Activated T-cell treated with anti-CD3 and anti-CD28 coated beads for 48 hours (primary cell): ENCODE measurements at places on chromosomes 7 and 10.

DNA sequence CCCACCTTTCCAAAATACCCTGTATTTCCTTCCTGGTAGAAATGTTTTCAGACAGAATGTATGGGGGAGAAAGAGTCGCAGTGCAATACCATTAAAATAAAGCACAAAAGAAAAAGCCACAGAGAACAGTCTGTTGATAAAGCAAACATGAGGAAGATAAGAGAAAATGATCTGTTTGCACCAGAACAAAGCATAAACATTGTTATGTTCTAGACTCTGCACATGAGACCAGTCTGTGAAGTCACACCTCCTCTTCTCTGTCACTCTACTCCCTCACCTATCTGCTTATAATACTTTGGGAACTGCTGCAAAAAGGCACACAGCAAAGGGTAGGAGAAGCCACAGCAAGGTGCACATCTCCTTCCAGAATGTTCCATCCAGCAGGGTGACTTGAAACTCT lies 67.2 kb upstream of the LRGUK start:
- no peak for DNase-seq

DNA sequence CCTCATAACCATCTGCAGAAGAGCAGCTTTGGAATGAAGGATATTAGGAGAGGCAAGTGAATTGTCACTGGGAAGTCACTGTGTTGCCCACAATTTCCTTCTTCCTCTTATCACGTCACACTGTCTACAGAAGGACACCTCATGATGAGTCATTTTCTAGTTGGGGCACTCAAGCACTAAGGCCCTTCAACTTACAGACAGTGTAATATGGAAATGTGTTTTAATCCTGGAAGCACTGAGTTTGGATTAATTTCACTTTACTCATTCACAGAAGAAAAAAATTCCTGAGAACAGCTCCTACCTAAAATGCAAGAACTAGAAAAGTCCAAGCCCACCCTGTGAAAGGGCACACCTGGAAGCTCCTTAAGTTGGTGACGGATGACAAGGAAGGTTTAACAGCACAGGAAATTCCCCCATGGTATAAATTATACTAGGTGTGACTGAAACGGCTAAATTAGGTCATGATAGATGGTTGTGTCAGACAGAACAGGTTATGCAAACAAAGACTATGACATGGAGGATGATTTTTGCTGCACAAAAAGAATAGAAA lies 56.6 kb downstream of the PARD3 start:
- DNase-seq = no peak

- no peak for DNase-seq
Measured at GRCh38 chr7:127908430-127909258, 122.6 kb downstream of the LRRC4 start.

DNA sequence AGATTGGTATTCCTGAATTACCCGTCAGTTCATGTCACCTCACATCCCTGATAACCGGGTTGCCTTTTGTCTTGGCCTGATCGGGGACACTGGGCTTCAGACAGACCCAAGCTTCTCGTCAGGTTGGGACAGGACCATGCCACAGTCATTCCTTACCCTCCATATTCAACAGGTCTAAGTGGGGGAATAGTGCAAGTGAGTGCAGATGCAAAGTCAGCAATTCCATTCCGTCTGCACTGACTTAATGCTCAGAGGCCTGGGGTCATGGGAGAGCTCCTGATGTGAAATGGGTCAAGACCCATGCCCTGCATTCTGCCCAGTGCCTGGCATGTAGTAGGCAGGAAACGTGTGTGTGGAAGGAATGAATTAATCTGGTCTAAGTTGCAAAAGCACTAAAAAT lies 95.4 kb upstream of the PITRM1 start:
- no peak for DNase-seq

GRCh38 chr7:360454-361100 lies 70.6 kb downstream of the FOXL3 start:
- peak; percentile 36 for DNase-seq

GRCh38 chr10:42781893-42782445 lies 626 bp upstream of the BMS1 start:
- no peak for DNase-seq

DNA sequence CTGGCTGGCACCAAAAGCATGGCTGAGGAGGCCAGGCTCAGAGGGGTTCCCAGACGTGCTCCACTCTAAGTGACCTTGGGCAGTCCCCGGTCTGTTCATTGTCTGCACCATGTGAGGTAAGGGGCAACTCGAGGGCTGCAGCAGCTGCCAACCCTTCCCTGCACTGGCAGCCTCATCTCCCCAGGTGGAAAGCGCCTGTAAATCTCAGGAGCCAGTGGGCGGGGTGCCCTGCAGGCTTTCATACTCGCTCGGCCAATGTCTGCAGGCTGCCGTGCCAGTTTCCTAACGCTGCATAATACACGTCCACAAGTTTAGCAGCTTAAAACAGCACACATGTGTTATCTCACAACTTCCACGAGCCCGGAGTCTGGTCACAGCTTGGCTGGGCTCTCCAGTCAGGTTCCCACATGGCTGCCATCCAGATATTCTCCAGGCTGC lies 12.6 kb upstream of the GDF10 start:
- DNase-seq = no peak

- no peak for DNase-seq
Measured at GRCh38 chr7:157318015-157318706, 18.6 kb upstream of the DNAJB6 start.

DNA sequence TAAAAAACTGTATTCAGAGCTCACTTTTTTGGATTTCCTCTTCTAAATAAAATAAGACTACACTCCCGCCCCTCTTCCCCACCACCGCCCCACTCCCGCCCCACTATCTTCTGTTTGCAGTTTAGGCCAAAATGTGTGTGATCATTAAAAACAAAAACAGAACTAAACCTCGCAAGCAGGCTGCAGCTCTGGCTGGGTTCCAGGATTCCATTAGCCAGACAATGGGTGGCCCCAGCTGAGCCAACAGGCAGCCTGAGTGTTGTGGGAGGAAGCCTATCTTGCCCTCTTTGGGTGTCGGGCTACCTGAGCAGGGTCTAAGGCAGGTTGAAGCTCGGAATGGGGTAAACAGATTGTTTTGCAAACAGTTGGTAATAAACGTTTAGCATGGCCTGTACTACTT lies 41.7 kb downstream of the ARL4A start:
- no peak for DNase-seq

GRCh38 chr7:786472-787255 lies 45.6 kb upstream of the SUN1 start:
- DNase-seq = peak; percentile 59

GRCh38 chr7:5088906-5089305 lies 43.2 kb downstream of the RBAK start:
- no peak for DNase-seq

- no peak for DNase-seq
Measured at GRCh38 chr7:41006306-41006995, 696.4 kb downstream of the INHBA start.

GRCh38 chr7:24718977-24719491 lies 38.2 kb downstream of the GSDME start:
- no peak for DNase-seq

- DNase-seq = no peak
Measured at GRCh38 chr7:122305475-122306319, 1.1 kb upstream of the FEZF1 start.

DNA sequence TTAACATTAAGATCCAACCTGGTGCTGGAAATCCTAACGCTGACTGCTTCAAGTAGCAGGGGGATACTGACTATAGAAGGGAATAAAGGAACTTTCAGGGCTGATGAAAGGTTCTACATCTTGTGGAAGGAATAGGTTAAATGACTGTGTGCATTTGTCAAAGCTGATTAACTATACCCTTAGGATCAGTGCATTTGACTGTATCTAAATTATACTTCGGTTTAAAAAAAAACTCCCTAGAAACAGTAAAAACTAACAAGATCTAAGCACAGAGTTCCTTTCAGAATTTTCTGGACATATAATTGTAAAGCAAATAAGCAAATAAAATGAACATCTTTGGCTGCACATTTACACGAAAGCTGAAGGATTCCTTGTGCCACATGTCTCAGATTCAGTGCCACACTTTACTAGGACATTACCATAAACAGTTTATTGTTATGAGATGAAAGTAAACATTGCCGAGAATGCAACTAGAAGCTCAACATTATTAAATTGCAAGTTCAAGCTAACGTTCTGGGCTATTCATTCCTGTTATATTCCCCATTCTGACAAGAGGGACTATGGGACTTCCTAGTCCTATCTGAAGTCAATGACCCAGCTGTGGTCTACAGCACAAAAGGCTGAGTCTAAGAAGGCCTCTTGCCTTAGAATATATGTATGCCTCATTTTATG lies 20.7 kb downstream of the ANK3 start:
- no peak for DNase-seq

GRCh38 chr7:135428879-135429278 lies 81.0 kb downstream of the CNOT4 start:
- no peak for DNase-seq

GRCh38 chr10:34477249-34477648 lies 337.8 kb downstream of the PARD3 start:
- no peak for DNase-seq

DNA sequence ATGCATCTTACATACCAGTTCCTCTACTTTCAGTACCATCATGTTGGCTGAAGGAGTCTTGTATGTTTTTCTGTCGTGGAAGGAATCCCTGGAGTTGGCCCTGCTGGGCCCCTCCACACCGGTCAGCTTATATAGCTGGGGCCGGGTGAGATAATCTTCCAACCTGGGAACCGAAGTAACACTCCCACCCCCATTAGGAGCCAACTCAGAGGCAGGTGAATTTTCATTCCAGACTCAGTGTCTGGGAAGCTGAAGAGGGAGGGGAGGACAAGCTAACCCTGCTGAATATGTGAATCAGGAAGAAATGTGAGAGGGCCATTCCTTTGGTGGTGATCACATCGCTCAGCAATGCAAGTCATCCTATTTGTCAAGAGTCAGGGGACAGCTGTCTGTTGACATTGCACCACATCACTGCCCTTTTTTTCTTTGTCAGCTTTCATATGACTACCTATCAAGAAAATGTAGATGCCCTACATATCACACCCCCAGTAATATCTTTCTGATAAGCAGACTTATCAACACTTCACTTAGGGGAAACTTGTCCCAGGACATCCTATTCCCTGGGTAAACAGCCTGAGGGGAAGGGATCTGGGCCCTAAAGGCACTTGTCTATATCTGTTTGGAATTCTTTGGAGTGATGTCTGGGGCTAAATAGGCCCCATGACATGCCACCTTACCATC lies at the start of gene ANKRD1:
Gene ANKRD1, minus strand, starts transcription at position 102 of the 681 bp plus-strand sequence. Its CDS starts 60 bp downstream, at position 42.
- no peak for DNase-seq

GRCh38 chr10:28730031-28730778 lies 52.9 kb downstream of the BAMBI start:
- no peak for DNase-seq

DNA sequence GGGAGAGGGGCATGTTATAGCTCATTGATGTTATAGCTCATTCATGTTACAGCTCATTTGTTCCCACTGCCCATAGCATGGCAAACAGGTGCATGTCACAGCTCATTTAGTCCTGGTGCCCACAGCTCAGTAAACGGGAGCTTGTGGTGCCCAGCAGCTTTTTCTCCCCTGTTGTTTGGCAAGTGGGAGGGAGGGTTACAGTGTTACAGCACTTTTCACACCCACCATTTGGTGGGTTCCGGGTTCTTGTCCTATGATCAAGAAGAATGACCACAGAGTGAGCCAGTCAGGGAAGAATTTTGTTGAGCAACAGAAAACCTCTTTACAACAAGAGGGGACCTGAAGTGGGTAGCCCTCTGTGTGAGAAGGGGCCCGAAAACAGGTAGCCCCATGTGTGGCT lies 162.8 kb upstream of the CSTF2T start:
- DNase-seq = no peak

DNA sequence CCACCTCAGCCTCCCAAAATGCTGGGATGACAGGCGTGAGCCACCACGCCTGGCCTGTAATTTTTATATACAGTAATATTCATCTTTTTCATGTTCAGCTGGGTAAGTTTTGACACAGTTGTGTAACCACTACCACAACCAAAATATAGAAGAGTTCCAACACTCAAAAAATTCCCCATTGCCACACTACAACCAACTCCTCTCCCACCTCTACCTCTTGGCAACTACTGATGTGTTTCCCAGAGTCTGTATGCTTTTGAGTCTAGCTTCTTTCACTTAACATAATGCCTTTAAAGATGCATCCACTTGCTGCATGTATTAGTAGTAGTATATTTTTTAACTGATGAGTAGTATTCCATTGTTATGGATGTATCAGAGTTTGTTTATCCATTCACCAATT lies 90.7 kb downstream of the SRPK2 start:
- no peak for DNase-seq

DNA sequence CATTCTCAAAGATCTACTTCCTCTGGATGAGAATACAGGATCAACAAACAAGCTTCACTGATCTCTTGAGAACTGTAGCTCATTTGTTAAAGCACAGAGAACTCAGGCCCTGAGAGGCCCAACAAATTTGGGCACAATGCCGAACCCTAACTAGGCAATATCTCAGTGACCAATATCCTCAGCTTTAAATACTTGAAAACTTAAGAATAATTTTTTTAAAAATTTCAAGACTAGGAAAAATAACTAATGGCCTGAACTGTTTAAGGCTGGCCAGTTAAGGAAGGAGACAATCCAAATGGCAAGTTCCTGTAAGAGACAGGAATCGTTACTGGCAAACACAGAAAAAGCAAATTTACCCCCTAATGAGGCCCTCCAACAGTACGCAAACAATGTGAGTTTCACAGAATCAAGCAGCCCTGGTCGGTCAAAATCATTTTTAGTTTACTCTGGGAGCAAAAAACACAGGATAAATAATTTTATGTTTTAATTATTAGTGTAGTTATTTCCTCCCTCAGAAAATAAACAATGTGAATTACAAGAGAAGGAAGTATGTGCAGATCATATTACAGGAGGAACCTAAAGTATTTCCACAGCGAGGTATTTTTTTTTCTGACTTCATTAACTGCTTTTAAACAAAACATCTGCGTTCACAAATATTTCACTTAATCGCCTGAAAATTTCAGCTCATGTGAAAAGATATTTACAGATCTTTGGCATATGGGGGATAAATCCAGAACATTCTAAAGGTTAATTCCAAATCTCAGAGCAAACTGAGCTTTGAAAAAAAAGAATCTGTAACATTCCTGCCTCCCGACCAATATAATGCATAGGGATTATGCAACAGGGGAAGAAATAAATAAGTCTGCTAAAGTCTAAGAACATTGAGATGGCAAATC lies 39.5 kb downstream of the NT5C2 start:
- no peak for DNase-seq

DNA sequence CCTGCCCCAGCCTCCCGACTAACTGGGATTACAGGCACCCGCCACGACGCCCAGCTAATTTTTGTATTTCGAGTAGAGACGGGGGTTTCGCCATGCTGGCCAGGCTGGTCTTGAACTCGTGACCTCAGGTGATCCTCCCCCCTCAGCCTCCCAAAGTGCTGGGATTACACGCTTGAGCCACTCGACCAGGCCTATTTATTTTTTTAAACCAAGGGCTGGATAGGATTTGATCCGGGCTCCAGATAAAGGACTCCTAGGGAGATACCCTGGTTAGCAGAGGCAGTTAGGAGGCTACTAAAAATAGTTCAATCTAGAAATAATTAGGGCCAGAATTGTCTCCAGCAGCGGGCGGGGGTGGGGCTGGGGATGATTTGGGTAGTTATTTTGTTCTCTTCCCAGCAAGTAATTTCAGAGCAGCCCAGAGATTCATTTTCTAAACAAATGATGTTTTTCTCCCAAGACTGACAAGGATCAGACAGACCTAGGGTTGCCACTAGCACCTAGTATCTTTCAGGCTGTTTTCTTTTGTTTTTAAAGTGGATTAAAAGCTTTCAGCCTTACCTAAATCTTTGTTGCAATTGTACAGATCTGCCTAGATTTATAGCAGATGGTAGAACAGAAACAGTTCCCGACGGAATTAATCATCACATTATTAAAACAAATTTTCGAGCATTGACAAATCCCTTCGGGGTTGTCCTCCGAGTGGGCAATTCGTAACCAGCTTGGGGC lies 859 bp upstream of the SMC3 start:
- no peak for DNase-seq
